ENCODE measurements at places on chromosomes 12 and 14.

DNA sequence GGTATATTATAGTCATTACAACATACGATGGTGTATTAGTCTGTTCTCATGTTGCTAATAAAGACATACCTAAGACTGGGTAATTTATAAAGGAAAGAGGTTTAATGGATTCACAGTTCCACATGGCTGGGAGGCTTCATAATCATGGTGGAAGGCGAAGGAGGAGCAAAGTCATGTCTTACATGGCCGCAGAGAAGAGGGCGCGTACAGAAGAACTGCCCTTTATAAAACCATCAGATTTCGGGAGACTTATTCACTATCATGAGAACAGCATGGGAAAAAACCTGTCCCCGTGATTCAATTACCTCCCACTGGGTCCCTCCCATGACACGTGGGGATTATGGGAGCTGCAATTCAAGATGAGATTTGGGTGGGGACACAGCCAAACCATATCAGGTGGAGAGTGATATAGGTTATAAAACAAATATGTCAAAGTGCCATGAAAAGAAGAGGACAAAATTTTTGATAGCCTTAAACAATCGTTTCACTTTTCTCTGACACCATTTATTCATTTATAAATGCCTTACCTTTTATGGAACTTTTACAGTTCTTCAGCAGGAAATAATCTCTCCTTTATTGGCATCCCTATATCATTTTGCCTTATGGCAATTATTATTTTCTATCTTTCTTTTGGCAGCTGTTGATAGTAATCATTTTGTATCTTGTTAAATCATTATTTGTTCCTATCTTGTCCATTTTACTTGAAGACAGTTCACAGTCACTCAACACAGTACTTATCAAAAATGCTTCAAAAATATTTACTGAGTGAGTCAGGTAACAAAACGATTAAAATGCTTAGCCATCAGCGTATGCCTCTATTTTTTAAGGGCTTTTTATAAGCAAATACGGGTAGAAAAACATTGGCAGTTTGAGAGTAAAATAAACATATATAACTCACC lies 196.0 kb downstream of the RAD51B start:
- H3K27me3 ChIP-seq, result no peaks in the 10 kb centered on the region
- no peaks in the 10 kb centered on the region for H3K4me1 ChIP-seq
- H3K27ac ChIP-seq, result no peak overlapping the region
- DNase-seq, result no peak
- no peak overlapping the region for H3K4me3 ChIP-seq

GRCh38 chr12:22709292-22709691 lies 84.3 kb downstream of the ETNK1 start:
- no peak overlapping the region for H3K4me3 ChIP-seq
- no peaks in the 10 kb centered on the region for H3K36me3 ChIP-seq
- no peaks in the 10 kb centered on the region for H3K27me3 ChIP-seq
- no peaks in the 10 kb centered on the region for H3K4me1 ChIP-seq
- no peak for DNase-seq

DNA sequence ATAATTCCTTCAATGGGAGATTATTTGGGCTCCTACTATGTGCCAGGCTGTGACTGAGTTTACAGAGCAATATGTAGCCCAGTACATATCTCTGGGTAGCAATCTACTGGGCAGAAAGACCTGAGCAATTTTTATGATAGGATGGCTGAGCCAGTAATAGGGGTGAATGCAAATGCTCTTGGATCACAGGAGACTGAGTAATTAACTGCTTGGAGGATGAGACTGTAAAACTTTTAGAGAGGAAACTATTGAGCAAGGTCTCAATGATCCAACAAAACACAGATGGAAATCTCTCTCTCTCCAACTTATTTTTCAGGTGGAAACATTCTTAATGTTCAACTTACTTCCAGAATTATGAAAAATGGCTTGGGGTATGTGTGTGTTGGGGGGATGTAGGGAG lies 402.2 kb downstream of the AEBP2 start:
- H3K36me3 ChIP-seq, result no peaks in the 10 kb centered on the region
- DNase-seq, result no peak
- no peak overlapping the region for H3K4me3 ChIP-seq
- no peaks in the 10 kb centered on the region for H3K4me1 ChIP-seq

DNA sequence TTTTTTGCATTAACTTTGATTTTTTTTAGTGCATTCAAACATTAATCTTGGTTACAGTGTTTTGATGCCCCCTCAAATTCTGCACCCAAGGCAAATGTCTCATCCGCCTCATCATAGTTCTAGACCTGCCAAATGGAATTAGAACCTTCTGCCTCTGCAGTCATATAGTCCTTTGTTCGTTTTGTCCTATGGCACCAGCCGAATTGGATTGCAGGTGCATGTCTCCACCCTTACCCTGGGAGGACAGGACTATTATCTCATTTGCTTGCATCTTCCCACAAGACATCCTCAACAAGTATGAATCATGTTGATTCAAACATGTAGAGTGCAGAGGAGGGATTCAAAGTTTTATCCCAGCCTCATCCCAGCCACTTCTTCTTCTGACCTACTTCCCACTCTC lies 579.1 kb downstream of the VRK1 start:
- H3K27ac ChIP-seq, result no peak overlapping the region
- no peak overlapping the region for H3K4me3 ChIP-seq
- H3K4me1 ChIP-seq, result peaks cover 44% of the 10 kb centered on the region
- no peaks in the 10 kb centered on the region for H3K36me3 ChIP-seq

DNA sequence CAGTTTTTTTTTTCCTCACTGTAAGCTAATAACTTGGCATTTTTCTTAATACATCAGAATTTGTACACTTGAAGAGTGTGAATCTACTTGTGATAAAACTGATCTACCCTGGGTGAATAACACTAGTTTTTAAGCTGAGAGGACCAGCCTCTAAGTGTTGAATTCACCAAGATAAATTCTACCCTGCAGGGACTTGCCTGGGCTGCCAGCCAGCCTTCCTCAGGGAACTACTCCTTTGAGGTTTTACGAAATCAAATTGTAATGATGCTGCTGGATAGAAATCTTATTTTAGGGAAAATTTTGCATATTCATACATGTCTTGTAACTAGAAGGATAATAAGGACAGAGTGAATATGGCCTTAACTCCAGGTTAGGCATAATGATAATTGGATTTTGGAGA lies 1.9 kb downstream of the MED21 start:
- no peak for DNase-seq
- H3K27ac ChIP-seq, result no peak overlapping the region
- H3K4me1 ChIP-seq, result peaks cover 18% of the 10 kb centered on the region
- no peak overlapping the region for H3K4me3 ChIP-seq
- peaks cover 21% of the 10 kb centered on the region for H3K36me3 ChIP-seq

DNA sequence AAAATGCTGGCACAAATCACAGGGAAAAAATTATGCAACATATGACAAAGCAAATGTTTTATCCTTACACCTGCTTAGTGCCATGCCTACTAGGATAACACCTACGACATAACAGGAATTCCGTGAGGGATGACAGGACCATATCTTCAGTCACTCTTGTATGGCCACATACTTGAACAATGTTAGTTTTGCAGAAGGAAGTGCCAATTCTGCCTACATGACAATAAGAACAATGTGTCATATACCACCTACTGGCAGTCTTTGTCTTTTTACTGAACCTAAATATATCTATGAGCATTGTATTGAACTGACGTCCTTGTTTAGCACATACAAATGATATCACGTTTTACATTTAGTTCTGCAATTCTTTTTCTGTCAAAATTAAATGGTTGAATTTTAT lies 234.0 kb downstream of the ADAMTS20 start:
- H3K4me3 ChIP-seq, result no peak overlapping the region
- DNase-seq, result no peak
- no peaks in the 10 kb centered on the region for H3K27me3 ChIP-seq
- no peak overlapping the region for H3K27ac ChIP-seq
- H3K4me1 ChIP-seq, result no peaks in the 10 kb centered on the region

GRCh38 chr12:117280019-117280680 lies 81.3 kb downstream of the NOS1 start:
- DNase-seq, result no peak
- H3K4me1 ChIP-seq, result no peaks in the 10 kb centered on the region
- no peak overlapping the region for H3K27ac ChIP-seq
- no peak overlapping the region for H3K4me3 ChIP-seq
- H3K36me3 ChIP-seq, result no peaks in the 10 kb centered on the region
- H3K27me3 ChIP-seq, result no peaks in the 10 kb centered on the region

DNA sequence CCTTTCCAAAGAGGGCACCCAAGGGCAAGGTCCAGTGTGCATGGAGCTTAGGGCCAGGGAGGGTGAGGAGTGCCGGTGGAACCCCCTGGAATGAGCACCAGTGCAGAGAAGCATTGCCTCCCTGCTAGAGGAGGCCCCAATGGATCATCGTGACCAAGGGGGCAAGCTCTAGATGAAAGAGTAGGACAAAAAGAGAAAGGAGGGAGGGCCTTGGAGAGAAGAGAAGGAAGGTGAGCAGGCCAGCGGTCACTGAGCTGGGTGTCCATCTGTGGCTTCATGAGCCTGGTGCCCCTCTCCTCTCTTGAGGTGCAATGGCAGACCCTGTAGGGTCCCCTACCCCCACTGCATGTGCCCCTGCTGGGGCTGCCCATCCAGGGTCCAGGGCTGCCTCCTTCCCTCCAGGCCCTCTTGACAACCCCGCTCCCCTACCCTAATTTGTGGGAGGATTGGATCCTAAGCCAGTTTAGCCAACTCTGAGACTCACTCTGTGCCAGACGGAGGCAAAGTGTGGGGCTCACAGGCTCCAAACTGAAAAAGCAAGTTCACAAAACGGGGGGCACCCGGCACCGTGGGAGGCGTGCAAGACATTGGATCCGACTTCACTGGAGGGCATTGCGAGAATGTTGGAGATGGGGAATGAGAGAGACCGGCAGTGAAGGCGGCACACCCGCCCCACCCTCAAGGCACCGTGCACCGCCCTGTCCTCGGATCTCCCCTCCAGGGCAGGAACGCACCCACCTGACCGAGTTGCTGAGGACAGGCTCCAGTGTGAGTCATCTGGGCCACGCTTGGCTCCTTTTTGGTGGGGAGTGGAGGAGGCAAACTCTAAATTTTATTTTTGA lies 207.5 kb downstream of the KIF26A start:
- no peaks in the 10 kb centered on the region for H3K36me3 ChIP-seq
- H3K4me1 ChIP-seq, result no peaks in the 10 kb centered on the region
- H3K27me3 ChIP-seq, result no peaks in the 10 kb centered on the region

GRCh38 chr14:22973217-22974032 lies 8.9 kb downstream of the AJUBA start:
- DNase-seq, result peak; percentile 75
- no peaks in the 10 kb centered on the region for H3K36me3 ChIP-seq
- no peak overlapping the region for H3K27ac ChIP-seq
- no peak overlapping the region for H3K4me3 ChIP-seq
- H3K4me1 ChIP-seq, result no peaks in the 10 kb centered on the region

GRCh38 chr12:83036847-83037246 lies 350.1 kb downstream of the TMTC2 start:
- DNase-seq, result no peak
- no peaks in the 10 kb centered on the region for H3K27me3 ChIP-seq
- H3K36me3 ChIP-seq, result no peaks in the 10 kb centered on the region

All from natural killer cell (primary cell).